Sciatic nerve (tissue), 2 donors: ENCODE measurements at places on chromosomes 16 and 17. TPM values are rescaled to one million over a fixed set of nuclear protein-coding genes. Genes with fewer than 3 reads are reported as not detected.

The CA7 gene
- not detected for total RNA-seq

The TCAP gene
- total RNA-seq: 2.0 TPM

The POLR3K gene
- 7.1 TPM for total RNA-seq

The CRHR1 gene
- total RNA-seq: 0.36 TPM

The CD300A gene
- total RNA-seq: 13.0 TPM

The SMTNL2 gene
- 1.6 TPM for total RNA-seq

DNA sequence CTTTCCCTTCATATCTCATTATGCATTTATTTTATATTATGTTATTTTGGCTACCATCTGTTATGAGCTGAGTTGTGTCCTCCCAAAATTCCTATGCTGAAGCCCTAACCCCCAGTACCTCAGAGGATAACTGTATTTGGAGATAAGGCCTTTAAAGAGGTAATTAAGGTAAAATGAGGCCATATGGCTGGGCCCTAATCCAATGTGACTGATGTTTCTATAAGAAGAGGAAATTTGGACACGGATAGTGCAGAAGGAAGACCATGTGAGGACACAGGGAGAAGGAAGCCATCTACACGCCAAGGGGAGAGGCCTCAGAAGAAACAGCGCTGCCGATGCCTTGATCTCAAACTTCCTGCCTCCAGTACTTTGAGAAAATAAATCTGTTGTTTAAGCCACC is 557.7 kb upstream of the CDH5 start:
- DNase-seq: no peak

- DNase-seq: peak; percentile 39
Observed at GRCh38 chr16:56354016-56354415, 71.3 kb downstream of the AMFR start.

- DNase-seq: peak; percentile 82
Observed at GRCh38 chr16:3149630-3150345, 15.0 kb downstream of the ZNF213 start.

DNA sequence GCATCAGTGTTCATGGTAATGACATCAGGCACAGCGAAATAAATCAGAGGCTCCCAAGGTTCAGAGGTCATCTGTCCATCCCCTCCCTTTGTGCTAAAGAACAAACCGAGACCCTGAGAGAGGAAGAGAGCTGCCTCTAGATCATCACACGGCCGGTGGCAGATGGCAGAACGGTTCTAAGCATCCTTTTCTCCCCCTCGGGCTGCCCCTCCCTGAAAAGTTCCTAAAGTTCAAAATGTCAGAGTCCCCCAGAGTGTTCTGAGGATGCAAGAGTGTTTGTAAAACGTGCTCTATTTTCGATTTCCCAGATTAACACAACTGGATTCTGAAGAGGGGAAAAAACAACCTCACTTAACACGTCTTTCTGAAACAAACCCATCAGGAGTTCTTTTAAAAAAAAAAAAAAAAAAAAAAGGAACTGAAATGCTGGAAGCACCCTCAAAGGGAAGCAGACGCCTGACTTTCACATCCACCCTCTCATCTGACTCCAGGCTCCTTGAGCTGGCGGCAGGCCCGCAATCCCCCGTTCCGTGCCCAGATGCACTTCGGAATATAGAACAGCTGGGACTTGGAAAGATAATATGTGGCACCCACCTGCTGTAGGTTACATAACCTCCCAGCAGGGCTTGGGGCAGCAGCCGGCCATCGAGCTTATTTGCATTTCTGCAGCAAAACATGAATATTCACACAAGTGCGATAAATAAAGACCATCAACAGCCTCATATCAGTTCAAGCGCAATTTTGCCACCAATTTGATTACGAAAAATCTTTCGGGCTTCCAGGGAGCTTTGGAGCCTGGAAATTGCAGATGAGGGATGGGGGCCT is 115.5 kb upstream of the SMURF2 start:
- DNase-seq: no peak

GRCh38 chr16:86680162-86680561 is 101.8 kb downstream of the FOXL1 start:
- no peak for DNase-seq
